ENCODE measurements at places on chromosomes 16 and 17. TPM values are rescaled to one million over a fixed set of nuclear protein-coding genes. Genes with fewer than 3 reads are reported as not detected.

GRCh38 chr16:57610611-57611010 lies 17.8 kb upstream of the ADGRG1 start:
- DNase-seq = no peak

- DNase-seq = no peak
These were observed 211.6 kb upstream of the SDK2 start for GRCh38 chr17:73855720-73856333.

The SPATA20 gene
- polyA plus RNA-seq = 17.0 TPM

The PRSS36 gene
- polyA plus RNA-seq = 0.66 TPM

The FN3K gene
- not detected for polyA plus RNA-seq
